ENCODE measurements at places on chromosomes 1 and 21. TPM values are rescaled to one million over a fixed set of nuclear protein-coding genes. Genes with fewer than 3 reads are reported as not detected.

The LRRIQ3 gene
- 0.51 TPM for total RNA-seq

The SLC5A9 gene
- total RNA-seq, result not detected

The LMX1A gene
- total RNA-seq, result not detected

The AMY1C gene
- total RNA-seq, result not detected

The IRF6 gene
- total RNA-seq, result 0.12 TPM

The NFASC gene
- total RNA-seq, result 1.5 TPM

The TNFRSF8 gene
- total RNA-seq, result 0.10 TPM

The OR14K1 gene
- not detected for total RNA-seq

The CFAP74 gene
- total RNA-seq, result 0.08 TPM

The RGS13 gene
- not detected for total RNA-seq

The CFH gene
- total RNA-seq, result 4.0 TPM

The C21orf91 gene
- total RNA-seq, result 2.2 TPM

The SMCP gene
- total RNA-seq, result not detected

The ERICH3 gene
- not detected for total RNA-seq

The AP4B1 gene
- total RNA-seq, result 8.8 TPM

The MNDA gene
- total RNA-seq, result not detected

The RNF186 gene
- not detected for total RNA-seq

Measured in A549 treated with CORT108297 at 1 μM for 4 hours (cell line).